ENCODE measurements at places on chromosomes 2 and 18.

DNA sequence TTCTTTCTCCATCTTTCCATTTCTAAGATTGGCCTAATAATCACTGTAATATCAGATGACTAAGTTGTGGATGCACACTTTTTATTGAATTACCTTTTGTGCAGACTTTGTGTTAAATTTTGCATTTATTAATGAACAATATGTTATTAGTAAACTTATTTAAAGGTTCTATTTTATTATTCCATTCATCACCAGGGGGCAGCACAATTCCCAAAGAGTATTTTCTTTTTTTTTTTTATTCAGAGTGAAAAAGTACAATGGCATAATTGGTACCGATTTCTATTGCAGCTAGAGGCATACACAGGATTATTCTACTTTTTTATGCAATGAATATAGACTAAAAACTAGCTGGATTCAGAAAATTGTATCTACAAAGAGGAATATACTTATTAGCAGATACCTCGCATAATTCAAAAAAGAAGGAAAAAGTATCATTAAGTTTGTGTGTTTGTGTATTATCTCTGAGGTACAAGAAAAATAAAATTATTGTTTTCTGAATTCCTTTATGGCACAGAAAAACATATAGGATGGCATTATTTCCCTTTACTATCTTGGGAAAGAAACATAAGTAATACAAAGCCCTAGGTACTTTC lies 390.6 kb downstream of the ERBB4 start:
- DNase-seq, result no peak

- no peak for DNase-seq
These were observed 83.7 kb upstream of the PROKR1 start for GRCh38 chr2:68559692-68560091.

- no peak for DNase-seq
These were observed 158.3 kb downstream of the RTN4 start for GRCh38 chr2:54891909-54892308.

DNA sequence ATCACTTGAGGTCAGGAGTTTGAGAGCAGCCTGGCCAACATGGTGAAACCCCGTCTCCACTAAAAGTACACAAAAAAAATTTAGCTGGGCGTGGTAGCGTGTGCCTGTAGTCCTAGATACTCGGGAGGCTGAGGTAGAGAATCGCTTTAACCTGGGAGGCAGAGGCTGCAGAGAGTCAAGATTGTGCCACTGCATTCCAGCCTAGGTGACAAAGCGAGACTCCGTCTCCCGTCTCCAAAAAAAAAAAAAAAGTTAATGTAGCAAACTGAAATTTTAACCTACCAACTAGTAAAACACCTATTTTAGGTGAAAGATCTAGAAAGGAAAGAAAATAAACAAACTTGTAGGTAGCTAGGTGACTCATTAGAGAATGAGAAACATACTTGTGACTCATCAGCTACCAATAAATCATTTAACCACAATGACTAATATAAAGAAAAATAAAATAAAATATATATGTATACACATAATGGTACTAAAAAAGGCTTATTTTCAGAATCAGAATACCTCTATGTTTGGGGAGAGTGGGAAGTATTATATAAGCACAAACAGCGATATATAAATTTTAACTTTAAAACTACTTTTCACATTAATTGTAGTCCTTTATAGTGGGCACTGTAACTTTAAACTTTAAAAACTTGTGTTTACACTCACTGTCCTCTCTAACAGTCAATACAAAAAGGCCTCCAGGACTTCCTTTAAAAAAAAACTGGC lies 36.6 kb downstream of the DARS1 start:
- DNase-seq, result no peak

DNA sequence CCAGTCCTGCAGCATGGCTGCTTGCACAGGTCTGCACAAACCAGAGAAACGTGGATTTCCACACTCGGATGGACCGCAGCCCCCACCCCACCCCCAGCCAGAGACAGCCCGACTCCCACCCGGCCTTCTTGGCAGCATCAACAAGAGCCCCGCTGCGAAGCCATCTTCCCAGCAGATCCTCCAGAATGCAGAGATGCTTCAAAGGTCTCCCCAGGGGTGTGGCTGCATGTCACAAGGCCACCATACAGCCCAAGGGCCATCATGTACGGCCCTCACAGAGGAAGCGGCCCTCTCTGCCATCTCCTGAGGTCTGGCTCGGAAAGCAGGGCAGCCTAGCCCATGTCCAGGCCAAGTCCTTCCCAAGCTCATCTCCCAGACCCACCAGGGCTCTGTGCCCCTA lies 11.5 kb downstream of the DNMT3A start:
- no peak for DNase-seq

DNA sequence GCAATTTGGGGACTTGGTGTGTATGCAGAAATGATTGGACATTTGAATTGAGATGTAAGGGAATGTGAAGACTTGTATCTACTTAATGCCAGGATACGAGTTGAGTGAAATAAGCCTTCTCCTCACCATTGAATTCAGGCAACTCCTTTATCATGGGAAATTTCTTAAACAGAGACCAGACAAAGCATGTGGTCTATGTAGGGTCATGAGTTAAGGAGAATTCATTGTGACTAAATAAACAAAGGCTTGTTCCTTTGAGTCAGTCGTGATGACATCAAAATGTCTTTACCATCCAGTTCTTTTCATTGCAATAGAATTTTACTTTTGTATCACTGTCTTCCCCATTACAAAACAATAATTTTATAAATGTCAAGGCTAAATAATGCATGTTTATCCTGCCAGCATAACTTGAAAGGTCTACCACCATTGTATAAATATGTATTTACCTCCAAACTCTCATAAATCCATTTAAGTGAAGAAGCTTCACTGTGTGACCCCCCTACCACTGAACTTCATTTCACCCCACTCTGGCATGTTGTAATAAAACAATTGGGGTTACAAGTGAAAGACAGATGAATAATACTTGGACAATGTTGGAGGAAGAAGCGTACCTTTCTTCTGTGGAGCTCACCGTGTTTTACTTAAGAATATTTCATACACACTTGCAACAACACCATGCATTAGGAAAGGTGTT lies 149.4 kb downstream of the EPHA4 start:
- no peak for DNase-seq

Measured in WERI-Rb-1 (cell line).